ENCODE measurements at places on chromosomes 3 and 15. TPM values are rescaled to one million over a fixed set of nuclear protein-coding genes. Genes with fewer than 3 reads are reported as not detected.

Gene ZBTB11
- 13.5 TPM for total RNA-seq

Gene C3orf70
- not detected for total RNA-seq

Gene TGM5
- total RNA-seq: not detected

Gene ABHD5
- 38.4 TPM for total RNA-seq

Gene PTPRG
- 50.7 TPM for total RNA-seq

Gene CDHR4
- 1.3 TPM for total RNA-seq

Gene CHRNA3
- not detected for total RNA-seq

Gene CD80
- total RNA-seq: not detected

Gene ETV5
- total RNA-seq: 24.7 TPM

Gene IL5RA
- total RNA-seq: not detected

Gene COMMD4
- 26.2 TPM for total RNA-seq

Gene GRK7
- total RNA-seq: under 0.01 TPM

Gene C3orf62
- total RNA-seq: 0.59 TPM

Gene EPHA3
- total RNA-seq: under 0.01 TPM

Gene OR5K2
- not detected for total RNA-seq

Gene CLDN18
- total RNA-seq: not detected

Gene ACKR4
- 27.6 TPM for total RNA-seq

Gene ONECUT1
- not detected for total RNA-seq

Gene MFN1
- total RNA-seq: 39.3 TPM

Gene CCDC191
- 1.4 TPM for total RNA-seq

Gene SNURF
- 141 TPM for total RNA-seq

Gene RTP3
- not detected for total RNA-seq

Gene LEKR1
- 0.47 TPM for total RNA-seq

Gene ISL2
- total RNA-seq: 0.08 TPM

Gene CAMKV
- total RNA-seq: not detected

Gene GP5
- total RNA-seq: not detected

Gene GRAMD2A
- total RNA-seq: 0.08 TPM

Gene PLSCR2
- total RNA-seq: not detected

Gene SMAD6
- 92.1 TPM for total RNA-seq

Gene DUOXA1
- total RNA-seq: 0.59 TPM

Gene SLC15A2
- total RNA-seq: 0.15 TPM

Gene RAB6B
- 0.30 TPM for total RNA-seq

Gene FBLN2
- 587 TPM for total RNA-seq

Gene CHRNB4
- total RNA-seq: not detected

Gene UBAP1L
- 0.53 TPM for total RNA-seq

Gene TMIE
- not detected for total RNA-seq

Gene MUC4
- not detected for total RNA-seq

Gene TMEM158
- total RNA-seq: 8.7 TPM

Gene FBXO45
- total RNA-seq: 8.9 TPM

Gene IL17RE
- total RNA-seq: 0.23 TPM

Data from smooth muscle cell of the coronary artery (primary cell).